IMR-90 (cell line): ENCODE measurements at places on chromosomes 12 and 14. TPM values are rescaled to one million over a fixed set of nuclear protein-coding genes. Genes with fewer than 3 reads are reported as not detected.

Gene PTPRB
- polyA plus RNA-seq = 3.7 and 4.1 TPM in 2 replicates

DNA sequence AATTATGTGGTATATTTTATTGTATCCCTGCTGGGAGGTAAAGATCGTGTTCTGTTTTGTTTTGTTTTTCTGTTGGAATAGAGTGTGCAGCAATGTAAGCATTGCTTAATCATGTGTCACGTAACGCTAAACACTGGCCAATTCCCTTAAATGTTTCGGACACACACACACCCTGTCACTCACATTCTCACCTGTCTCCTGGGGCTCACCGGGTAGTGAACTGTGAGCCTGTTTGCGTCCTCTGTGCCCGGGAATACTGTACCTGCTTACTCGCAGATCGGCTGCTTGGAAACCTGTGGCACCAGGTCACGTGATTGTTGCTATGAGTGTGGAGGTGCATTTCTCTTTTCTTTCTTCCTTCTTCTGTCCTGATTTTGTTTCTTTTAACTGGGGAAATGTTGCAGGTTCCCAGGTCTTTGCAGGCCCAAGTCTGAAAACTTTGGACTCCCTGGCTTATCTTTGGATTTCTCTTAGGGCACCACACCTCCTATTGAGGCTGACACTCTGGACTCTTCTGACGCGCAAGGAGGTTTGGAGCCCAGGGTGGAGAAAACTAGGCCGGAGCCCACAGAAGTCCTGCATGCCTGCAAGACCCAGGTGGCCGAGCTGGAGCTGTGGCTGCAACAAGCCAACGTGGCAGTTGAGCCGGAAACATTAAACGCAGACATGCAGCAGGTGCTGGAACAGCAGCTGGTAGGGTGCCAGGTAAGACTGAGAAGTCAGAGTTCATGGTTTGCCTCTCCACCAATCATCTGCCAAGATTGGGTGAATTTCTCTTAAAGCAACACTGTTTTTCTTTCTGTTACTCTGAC is 181.1 kb downstream of the ESR2 start:
- no peaks in the 10 kb centered on the region for H3K27me3 ChIP-seq
- DNase-seq = no peak
- no peaks in the 10 kb centered on the region for H3K36me3 ChIP-seq

- H3K4me3 ChIP-seq = no peak overlapping the region
- H3K36me3 ChIP-seq = no peaks in the 10 kb centered on the region
- H3K27ac ChIP-seq = no peak overlapping the region
- no peaks in the 10 kb centered on the region for H3K27me3 ChIP-seq
These were observed 1012.7 kb upstream of the SEL1L start for GRCh38 chr14:82546401-82546800.

Gene CCDC177
- polyA plus RNA-seq = not detected in 2 replicates

Gene KRT85
- not detected in 2 replicates for polyA plus RNA-seq

- H3K27me3 ChIP-seq = no peaks in the 10 kb centered on the region
- DNase-seq = peak; percentile 44
- H3K4me3 ChIP-seq = no peak overlapping the region
These were observed 170.6 kb downstream of the SLC2A13 start for GRCh38 chr12:39935275-39935674.

GRCh38 chr12:89999699-90000505 is 291.3 kb upstream of the ATP2B1 start:
- H3K27ac ChIP-seq = peak overlapping the region; percentile 73; the same call in 1 of the 2 replicates
- H3K4me3 ChIP-seq = no peak overlapping the region
- peak; percentile 65 for DNase-seq
- H3K4me1 ChIP-seq = peaks cover 6% of the 10 kb centered on the region
